ENCODE measurements at places on chromosomes 13 and 19.

DNA sequence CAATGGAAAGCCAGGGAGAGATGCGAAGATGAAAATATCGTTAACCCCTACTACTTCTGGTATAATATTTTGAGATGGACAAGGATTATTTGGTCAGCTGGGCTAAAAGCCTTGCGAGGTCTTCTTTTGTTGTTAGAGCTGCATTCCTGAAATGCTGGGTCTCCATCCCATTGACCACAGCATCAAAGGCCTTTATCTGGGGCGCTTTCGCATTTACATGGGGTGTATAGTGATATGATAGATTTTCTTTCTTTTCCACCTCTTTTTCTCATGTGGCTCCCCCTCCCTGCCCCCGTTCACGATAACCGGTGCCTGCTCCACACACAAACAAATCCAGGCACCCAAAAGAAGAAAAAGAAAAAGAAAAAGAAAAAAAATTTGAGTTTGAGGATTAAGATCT is 77.5 kb downstream of the ZNF536 start:
- DNase-seq: no peak

DNA sequence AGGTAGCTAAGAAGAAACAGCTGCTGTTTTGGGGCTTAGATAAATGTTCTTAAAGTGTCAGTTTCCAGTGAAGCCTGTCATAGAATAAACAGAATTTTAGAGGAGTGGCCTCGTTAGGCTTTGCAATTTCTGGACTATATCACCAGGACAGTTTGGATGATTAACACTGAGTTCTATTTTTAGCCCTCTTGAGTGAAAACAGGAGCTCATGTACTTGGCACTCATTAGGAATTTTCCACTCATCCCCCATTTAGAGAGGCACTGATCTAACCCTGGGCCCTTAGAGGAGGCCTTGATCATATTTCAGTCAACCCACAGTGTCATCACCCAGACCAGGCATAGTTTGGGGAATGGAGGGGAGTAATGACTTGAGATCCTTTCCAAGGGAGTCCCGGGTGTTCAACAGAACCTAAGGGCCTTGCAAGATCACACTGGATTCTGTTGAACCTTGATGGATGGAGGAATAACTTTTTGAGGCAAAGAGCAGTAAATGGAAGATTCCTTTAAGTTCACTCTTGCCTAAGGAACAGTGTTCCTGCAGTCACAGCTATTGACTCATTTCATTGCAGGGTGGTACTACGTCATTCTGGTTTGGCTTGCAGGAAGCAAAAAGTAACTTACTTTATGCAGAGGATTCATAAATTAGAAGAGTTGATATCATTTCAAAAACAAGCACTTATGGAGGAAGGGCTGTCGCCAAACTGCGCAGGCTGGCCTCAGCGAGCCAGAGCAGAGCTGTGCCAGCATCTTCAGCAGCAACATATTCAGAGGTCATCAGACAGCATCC is 160.2 kb downstream of the SLC7A1 start:
- DNase-seq: no peak

- no peak for DNase-seq
Measured at GRCh38 chr19:31280287-31281006, 68.8 kb downstream of the TSHZ3 start.

DNA sequence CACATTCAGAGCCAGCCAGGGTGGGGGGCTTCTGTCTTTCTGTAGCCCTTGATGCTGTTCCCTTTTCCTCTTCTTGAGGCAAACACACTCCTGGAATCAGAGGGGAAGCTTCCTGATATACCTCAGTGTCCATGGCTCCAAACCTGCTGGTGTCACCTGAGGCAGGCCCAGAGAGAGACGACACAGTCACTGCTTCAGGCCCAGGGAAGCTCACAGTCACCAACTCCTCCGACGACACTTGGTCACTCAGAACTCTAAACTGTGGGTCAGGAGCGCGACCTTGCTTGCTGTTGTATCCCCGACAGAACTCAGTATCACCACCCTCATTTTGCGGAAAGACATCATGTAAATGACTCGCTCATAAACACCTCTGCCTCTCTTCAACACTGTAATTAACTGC is 1.1 kb downstream of the ATP13A1 start:
- no peak for DNase-seq

- no peak for DNase-seq
Measured at GRCh38 chr19:18904334-18905057, 8.5 kb upstream of the CERS1 start.

- no peak for DNase-seq
Measured at GRCh38 chr13:113897161-113897560, 33.3 kb upstream of the GAS6 start.

DNA sequence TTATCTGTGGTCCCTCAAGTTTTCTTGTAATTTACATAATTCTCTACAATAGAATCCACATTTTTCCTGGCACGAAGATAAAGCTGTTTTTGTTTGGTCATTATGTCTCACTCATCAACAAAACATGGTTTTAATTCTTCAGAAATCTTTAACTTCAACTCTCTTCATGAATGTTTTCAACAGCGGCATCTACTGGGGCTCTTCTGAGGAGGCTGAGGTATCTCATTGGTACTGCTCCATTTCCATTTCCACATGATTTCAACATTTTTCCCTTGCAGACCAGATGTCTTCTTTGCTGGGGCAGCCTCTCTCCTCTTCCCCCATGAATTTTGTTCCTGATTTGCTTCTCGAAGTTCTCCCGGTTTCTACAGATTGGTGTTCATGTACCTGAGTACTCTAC is 5.8 kb upstream of the KBTBD7 start:
- no peak for DNase-seq

DNA sequence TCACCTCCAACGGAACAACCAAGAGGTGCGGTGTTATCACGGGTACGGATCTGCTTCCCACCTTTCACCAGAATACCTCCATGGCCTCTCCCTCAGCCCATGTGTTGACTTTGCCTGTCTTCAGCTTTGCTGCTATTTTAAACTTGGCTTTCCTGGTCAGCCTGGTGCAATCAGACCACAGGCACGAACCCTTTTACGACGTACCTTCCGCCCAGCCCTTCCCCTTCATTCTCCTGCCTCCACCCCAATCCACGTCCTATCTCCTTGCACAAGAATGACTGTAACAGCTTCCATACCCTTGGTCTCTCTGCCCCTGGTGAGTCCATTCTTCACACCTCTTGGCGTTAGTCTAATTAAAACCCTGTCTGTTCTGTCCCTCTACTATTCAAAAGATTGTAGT is 431.7 kb downstream of the EFNB2 start:
- no peak for DNase-seq

GRCh38 chr19:43534816-43535761 is 2.1 kb downstream of the ZNF575 start:
- no peak for DNase-seq

GRCh38 chr13:78736142-78736541 is 77.2 kb upstream of the OBI1 start:
- no peak for DNase-seq

- DNase-seq: no peak
Measured at GRCh38 chr13:74550039-74550438, 415.8 kb upstream of the KLF12 start.

DNA sequence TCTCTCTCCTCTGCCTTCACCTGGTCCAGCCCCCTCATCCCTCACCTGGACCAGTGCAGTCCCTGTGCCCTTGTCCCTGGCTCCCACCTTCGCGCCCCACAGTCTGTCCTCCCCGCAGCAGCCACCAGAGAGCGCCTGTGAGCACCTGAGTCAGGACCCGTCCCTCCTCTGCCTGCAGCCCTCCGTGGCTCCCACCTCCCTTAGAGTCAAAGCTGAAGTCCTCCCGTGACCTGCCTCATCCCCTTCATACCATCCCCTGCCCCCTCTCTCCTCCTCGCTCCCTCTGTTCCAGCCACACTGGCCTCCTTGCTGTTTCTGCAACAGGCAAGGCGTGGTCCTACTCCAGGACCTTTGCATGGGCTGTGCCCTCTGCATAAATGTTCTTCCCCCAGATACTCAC is 10.3 kb downstream of the CELF5 start:
- no peak for DNase-seq

- DNase-seq: peak; percentile 29
Measured at GRCh38 chr13:51125495-51126226, 14.6 kb upstream of the C13orf42 start.

DNA sequence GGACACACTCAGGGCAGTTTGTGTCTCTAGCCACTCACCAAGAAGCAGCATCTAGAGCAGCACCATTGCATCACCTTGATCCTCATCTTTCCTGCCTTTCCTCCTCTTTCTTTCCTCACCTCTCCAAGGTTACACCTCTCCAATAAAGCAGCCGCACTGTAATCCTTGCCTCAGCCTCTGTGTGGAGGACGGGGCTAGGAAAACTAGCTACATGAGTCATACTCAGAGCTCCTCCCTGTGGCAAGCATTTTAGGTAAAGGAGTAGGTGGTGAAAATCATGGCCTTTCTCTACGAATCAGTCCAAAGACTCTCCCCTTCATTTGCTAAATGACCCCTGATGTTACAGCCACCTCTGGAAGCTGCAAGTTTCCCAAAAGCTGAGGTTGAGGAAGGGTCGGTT is 108.9 kb downstream of the DNAJC15 start:
- no peak for DNase-seq

DNA sequence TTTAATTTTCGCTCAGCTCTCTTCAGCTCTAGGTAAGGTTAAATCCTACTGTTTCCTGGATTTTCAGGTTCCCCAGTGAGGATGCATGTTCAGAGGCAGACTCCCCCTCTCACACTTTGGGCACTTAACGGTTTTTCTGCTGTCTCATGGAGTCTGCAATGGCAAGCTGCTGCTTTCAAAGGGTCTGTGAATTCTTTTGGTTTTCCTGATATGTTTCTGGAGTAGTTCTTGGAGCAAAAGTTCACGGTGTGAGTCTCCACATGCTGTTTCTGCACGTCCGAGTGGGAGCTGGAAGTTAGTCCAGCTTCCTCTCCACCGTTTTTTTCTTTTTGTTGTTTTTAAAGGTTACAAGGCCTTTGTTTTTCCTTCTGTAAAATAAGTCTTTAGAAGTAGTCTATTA is 35.4 kb downstream of the DNAJC15 start:
- DNase-seq: no peak

DNA sequence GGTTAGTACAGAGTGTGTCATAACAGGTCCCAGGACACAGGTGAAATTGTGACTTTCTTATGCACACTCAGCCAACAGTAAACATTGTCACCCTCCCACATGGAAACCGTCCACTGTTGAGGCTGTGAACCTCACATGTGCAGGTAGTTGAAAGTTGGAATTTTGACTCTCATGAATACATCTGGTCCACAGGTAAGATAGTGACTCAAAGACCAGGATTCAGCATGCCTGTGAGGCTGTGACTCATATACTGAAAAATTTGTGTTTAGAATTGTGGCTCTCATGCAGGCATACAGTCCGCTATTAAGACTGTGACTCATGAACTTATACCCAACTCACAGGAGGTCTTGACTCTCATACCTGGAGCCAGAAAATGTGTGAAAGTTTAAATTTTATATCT is 67.8 kb downstream of the ZNF728 start:
- DNase-seq: no peak
